ENCODE measurements at places on chromosomes 5 and 9.

DNA sequence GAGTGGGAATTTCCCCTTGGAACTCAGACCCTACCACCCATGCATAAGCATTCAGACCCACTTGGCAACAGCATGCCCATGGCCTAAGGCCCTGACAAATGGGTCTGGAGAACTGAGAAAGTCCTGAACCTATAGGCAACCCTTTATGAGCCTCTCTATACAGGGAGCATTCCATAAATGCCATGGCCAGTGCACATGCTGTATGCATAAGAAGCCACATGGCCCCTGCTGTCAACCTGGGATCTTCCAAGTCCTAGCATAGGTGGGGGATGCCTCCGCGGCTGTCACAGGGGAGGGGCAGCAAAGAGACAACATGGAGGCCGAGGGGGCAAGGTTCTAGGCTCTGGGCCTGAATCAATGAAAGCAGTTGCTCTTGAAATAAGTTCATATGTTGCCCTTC, 8.2 kb upstream of the NIPAL4 start:
- DNase-seq = no peak

GRCh38 chr5:113031557-113031956, 55.0 kb downstream of the DCP2 start:
- DNase-seq = no peak

- no peak for DNase-seq
Observed at GRCh38 chr5:134772461-134773125, 14.0 kb downstream of the DDX46 start.

GRCh38 chr5:110823571-110823970, 84.8 kb downstream of the SLC25A46 start:
- no peak for DNase-seq
